ENCODE measurements at places on chromosomes 12 and 14. TPM values are rescaled to one million over a fixed set of nuclear protein-coding genes. Genes with fewer than 3 reads are reported as not detected.
A peak's percentile ranks its signal among the peaks of the same experiment; 100 is the strongest.

The GATC gene
- total RNA-seq, result 34.7 TPM

The GUCY2C gene
- not detected for total RNA-seq

The TPPP2 gene
- total RNA-seq, result 1.3 TPM

The ADGRD1 gene
- total RNA-seq, result 71.9 TPM

The SYCP3 gene
- not detected for total RNA-seq

The FGD4 gene
- total RNA-seq, result 28.6 TPM

The ADSS1 gene
- 2.6 TPM for total RNA-seq

The GAPDH gene
- 661 TPM for total RNA-seq

DNA sequence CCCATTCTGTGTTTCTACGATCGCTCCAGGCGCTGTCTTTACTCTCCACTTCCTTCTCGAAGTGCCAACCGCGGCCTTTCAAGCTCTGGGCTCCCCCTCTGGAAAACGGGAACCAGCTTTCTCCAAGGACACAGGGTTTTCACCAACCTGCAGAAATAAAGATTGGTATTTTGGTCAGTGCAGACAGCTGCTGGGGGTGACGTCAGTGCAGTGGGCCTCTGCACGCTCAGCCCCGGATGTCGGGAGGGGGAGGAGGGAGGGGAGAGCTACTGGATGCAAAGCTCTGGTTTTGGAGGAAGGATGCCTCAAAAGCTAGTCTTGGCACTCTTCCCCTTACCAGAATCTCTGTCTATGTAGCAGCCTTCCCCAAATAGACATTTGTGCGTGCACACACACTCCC lies 19.9 kb downstream of the HRK start:
- peak; percentile 58 for DNase-seq

GRCh38 chr12:51076236-51076930 lies 7.0 kb downstream of the CSRNP2 start:
- DNase-seq, result no peak

GRCh38 chr14:100271247-100271939 lies 32.4 kb downstream of the YY1 start:
- DNase-seq, result no peak

DNA sequence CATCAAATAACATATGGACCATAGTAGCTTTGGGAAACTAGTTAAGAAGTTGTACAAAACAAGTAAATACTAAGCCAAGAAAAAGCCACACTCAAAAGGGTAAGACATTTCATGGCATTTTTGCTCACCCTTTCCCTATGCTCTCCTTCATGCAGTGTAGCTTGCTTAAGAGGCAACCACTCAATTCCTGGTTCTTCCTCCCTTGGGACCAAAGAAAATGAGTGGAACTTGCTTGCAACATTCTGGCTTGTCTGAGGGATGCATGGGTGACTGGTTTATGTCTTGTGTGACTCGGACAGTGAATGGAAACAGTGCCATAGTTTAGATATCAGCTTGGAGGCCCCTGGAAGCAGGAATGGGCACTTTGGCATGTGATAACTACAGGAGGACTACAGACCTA lies 252.0 kb upstream of the ARID2 start:
- DNase-seq, result no peak

GRCh38 chr12:15963271-15963670 lies 52.1 kb downstream of the DERA start:
- DNase-seq, result no peak

DNA sequence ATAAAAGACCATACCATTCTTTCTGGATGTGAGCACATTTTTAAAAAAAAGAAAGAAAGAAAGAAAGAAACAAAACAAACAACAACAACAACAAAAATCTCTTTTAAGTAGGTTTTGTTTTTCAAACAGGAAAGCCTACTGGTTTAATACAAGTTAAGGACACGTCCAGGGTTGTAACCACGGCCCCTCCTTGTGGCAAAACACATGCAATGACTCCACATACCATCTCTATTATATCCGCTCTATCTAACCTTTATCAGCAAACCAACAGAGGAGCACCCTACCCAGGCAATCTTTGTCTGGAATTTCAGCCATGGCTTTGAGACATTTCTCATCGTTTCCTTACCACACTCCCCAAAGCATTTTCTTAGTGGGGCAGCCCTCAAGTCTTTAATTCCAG lies 360.5 kb upstream of the TMPO start:
- DNase-seq, result no peak

GRCh38 chr14:57297852-57298251 lies 29.1 kb downstream of the AP5M1 start:
- DNase-seq, result no peak

DNA sequence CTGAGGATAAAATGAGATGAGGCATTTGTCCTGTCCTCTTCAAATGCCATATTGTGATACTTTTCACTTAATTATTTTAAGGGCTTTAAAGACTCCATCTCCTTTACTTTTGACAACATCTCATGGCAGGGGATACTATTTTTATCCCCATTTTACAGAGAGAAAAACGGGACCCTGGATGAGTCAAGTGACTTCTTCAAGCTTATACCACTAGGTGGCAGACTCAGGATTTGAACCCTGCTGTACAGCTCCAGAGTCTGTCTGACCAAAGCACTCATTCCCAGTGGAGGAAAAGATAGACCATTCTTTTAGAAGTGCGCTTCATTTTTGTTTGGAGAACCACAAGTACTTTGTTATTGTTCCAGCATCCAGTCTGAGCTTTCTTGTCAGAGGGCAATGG lies 1.7 kb upstream of the SMOC1 start:
- DNase-seq, result no peak

DNA sequence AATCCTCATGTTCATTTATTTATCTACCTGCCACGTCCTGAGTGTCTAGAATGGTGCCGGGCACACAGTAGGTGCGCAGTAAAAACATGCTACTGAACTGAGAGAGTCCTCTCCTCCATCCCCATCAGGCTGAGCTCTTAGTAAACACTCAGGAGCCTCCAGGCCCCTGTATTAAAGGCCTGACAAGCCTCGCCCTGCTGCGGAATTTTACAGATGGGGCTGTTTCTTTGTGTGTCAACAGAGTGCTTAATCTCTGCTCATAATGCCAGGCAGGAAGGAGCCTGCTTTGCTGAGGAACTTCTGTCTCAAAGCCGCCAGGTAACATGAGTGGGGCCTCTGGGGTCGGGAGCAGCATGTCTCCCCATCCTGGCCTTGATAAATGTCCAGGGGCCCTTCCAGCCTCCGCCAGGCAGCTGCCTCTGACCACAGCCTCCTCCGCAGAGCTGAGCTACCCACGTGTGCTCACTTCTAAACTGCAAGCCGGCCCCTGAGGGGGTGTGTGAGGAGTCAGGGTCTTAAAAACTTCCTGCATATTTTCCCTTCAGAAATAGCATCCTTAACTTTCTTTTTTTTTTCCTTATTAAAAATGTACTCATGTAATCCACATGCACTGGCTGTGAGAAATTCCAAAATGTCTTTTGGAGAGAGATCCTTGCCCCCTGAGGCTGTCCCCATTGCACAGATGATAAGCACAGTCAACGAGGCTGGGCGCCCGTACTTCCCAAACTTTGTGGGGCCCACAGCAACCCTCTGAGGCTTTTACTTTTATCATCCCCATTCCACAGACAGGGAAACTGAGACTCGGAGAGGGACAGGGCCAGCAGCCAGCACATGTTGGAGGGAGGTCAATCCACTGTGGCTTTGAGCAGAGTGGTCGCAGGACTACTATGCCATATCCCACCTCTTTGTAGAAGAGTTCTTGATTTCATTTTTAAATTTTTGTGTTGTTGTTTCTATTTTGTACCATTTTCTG lies 116.0 kb upstream of the NCOR2 start:
- DNase-seq, result no peak

DNA sequence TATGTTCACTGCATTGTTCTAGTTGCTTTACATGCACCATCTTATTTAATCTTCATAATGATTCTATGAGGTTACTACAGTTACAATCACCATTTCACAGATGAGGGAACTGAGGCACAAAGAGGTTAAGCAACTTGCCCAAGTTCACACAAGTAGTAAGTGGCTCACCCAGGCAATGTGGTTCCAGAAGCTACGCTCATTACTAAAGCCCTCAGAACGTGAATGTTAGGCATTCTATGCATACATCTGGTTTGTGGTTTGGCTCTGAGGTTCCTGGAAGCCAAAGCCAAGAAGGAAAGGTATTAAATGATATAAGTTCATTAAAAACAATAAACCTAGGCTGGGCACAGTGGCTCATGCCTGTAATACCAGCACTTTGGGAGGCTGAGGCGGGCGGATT lies 14.4 kb upstream of the VRTN start:
- DNase-seq, result no peak

- no peak for DNase-seq
Observed at GRCh38 chr12:5976196-5976595, 31.1 kb upstream of the ANO2 start.

DNA sequence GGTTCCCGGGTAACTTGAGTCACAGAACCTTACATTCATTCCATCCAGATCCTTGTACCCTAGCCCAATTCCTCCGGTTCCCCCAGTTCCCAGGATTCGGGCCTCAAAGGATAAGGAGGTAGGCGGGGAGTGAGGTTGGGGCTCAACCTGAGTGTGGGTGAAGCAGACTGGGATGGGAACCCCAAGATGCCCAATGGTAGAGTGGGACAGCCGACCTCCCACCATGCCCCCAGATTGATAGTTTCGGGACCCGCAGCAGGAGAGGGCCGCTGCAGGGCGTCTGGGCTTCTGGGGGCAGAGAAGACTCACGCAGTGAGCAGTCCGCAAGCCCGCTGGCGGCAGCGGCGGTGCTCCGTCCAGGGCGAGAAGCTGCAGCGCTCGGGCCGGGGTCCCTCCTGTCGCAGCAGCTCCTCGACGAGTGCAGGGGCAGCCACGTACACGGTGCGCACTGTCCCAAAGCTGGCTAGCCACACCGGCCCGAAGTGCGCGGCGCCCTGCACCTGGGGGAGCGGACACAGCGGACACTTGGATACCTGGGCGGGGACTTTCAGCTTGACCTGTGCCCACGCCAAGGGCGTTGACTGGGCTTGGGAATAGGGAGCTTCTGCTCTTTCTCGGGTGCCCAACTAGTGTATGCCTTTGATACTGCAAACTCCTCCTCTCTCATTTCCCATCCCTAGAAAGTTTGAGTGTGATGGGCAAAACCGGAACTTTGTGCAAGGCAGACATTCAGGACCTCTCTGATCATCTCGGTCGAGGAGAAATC lies 997 bp downstream of the CYP27B1 start:
- no peak for DNase-seq

GRCh38 chr14:71141701-71142374 lies 234.6 kb downstream of the PCNX1 start:
- DNase-seq, result no peak

GRCh38 chr12:106769546-106769945 lies 4.9 kb upstream of the RIC8B start:
- no peak for DNase-seq

Measured in ovary (tissue), 10 donors.